ENCODE measurements at places on chromosomes 7 and 10. TPM values are rescaled to one million over a fixed set of nuclear protein-coding genes. Genes with fewer than 3 reads are reported as not detected.

Gene SUFU
- 3.1 TPM for total RNA-seq

Gene ADRA2A
- total RNA-seq, result 25.4 TPM

DNA sequence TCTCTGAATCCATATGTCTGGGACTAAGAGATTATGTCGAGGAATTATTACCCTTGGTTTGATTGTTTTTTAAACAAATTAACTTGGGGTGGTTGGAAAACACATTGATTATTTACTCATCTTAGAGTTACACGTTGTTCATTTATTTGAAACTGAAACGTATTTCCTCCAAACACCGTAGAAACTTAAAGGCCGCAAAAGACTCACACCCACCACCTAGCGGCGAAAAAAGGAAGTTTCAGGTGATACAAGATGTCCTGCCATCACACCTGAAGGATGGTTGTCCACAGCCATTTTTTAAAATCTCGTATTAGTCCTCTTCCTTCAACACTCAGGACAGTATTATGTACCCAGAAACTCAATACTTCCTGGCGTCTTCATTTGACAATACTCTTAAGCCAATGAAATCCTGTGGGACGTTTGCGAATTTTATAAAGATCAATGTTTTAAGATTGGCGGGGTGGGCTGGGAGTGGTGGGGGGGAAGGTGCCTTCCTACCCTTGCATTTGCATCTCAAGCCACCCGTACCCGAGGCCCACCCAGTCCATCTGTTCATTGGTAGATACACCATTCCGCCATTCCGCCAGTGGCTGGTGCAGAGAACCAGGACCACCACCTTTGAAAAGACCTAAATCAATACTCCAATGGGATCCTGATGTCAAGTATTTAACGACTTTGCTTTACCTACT, 1.4 kb upstream of the LCOR start:
- peak overlapping the region; percentile 96 for H3K27ac ChIP-seq
- H3K4me1 ChIP-seq, result peaks cover 24% of the 10 kb centered on the region
- H3K36me3 ChIP-seq, result no peaks in the 10 kb centered on the region

DNA sequence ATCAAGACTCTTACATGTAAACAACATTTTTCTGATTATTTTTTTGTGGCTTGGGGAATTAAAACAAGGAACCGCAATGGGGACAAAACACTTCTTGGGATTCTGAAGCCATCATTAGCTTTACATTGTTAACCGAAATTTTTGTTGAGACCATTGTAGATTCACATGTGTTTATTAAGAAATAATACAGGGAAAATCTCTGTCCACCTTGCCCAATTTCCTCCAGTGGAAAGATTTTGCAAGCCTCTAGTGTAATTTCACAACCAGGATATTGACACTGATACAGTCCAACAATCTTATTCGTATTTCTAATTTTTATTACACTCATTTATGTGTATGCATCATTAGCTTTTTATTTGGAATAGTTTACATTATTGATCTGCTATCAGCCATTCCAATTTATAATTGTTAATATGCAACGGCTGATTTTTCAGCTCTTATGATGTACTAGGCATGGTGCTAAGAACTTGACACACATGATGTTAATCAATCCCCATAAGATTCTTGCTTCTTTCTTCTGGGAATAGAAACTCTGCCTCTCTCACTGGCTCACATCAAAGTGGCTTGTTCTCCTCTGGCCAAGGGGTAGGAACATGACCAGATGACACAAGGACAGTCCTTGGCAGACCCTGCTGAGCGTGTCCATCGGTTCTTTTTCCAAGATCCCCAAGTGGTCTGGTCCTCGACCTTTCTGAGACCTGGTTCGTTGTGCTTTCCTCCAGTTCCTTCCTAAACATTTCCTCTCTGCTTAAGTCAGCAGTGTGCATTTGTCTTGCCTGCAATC, 137.6 kb downstream of the ADAM12 start:
- no peaks in the 10 kb centered on the region for H3K4me1 ChIP-seq
- H3K27me3 ChIP-seq, result no peaks in the 10 kb centered on the region
- H3K27ac ChIP-seq, result no peak overlapping the region
- no peaks in the 10 kb centered on the region for H3K36me3 ChIP-seq
- DNase-seq, result no peak
- no peak overlapping the region for H3K4me3 ChIP-seq

- no peak for DNase-seq
- no peak overlapping the region for H3K4me3 ChIP-seq
- H3K27ac ChIP-seq, result no peak overlapping the region
- H3K27me3 ChIP-seq, result no peaks in the 10 kb centered on the region
- H3K36me3 ChIP-seq, result no peaks in the 10 kb centered on the region
These were observed 73.2 kb upstream of the ZNF746 start for GRCh38 chr7:149570784-149571183.
